ENCODE measurements at places on chromosomes 7 and 10.

GRCh38 chr7:72493850-72494661, 81.9 kb upstream of the CALN1 start:
- peak; percentile 3 for DNase-seq

DNA sequence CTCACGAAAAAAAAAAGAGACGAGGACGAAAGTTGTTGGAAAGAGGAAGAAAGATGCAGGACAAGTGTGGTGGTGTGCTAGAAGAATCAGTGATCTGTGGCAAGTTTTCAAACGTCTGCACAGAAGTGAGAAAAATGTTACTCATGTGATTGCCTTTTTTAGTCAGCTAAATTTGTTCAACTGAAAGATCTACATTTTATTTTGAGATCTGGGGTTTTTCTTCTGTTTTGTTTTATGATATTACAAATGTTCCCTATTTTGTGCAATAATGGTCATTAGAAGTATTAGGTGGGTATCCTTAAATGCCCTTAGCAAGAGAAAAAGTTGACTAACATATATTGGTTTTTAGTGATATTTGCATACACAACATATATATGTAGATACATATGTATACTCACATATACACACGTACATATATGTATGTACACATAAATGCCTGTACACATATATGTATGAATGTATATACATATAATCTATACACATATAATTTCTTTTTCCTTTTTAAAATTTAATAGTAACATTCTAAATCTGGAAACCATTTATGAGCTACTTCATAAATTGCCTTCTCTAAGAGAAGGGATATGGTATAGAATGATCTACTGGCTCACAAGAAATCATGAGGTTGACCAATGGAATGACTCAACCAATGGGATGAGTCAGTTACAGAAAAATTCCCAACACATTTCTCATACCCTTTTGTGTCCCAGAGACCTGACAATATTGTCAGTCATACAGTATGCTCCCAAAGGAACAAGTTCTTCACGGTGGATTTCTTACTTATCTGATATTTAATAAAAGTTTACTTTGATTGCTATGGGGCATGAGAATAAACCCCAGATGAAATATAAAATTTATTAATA, 38.4 kb downstream of the SLC39A12 start:
- no peak for DNase-seq

GRCh38 chr10:48789486-48790456, 105.1 kb downstream of the WDFY4 start:
- DNase-seq = no peak

DNA sequence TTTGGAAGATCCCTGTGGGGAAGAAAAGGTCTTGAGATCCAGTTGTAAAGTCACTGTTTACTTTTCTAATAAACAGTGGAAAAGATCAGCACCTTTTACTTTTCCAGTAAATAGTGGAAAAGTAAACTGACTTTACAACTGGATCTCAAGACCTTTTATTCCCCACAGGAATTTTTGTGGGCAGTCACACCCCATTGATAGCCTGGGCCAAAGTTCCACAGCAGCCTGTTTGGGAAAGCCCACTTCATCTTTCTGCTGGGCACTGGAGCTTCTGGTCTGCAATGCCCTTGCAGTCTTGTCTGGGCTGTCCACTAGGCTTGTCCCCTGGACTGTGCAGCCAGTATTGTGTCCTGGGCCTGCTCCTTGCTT, 50.2 kb downstream of the ADCY1 start:
- no peak for DNase-seq

DNA sequence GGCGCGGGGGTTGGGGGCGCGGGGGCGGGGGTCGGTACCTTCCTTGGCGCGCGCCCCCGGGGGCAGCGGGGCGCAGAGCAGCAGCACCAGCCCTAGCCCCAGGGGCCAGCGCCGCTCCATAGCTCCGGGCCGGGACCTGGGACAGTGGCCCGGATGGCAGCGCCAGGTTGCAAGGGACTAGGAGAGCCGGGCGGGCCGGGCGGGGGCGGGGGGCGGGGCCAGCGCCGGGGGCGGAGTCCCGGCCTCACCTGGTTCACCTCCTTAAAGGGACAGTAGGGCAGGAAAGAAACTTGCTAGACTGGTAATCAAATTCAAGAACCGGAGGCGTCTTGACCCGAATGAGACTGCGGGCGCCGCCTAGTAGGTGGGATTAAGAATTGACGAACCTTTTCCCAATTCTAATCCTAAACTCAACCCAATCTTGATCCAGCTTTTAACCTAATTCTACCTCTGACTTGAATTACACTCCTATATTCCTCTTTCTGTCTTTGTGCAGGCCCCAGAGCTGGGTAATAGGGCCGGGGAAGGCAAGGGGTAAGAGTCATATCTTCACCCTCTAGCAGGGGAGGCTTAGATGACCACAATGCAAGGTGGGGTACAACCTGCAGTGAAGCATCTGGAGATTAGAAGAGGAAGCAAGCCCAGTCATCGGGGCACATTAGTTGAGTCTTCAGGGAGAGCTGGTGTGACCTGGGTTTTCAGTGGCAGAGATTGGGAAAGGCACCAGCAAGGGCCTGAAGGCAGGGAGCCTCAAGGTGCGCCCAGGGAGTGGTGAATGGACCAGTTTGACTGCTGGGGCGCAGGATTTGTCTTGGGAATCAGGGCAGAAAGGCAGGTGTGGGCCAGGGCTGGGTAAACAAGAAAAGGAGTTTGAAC, at the start of gene EPHA1:
Gene EPHA1, minus strand, starts transcription at position 171 of the 876 bp plus-strand sequence. Its CDS starts 51 bp downstream, at position 120.
- peak; percentile 59 for DNase-seq

DNA sequence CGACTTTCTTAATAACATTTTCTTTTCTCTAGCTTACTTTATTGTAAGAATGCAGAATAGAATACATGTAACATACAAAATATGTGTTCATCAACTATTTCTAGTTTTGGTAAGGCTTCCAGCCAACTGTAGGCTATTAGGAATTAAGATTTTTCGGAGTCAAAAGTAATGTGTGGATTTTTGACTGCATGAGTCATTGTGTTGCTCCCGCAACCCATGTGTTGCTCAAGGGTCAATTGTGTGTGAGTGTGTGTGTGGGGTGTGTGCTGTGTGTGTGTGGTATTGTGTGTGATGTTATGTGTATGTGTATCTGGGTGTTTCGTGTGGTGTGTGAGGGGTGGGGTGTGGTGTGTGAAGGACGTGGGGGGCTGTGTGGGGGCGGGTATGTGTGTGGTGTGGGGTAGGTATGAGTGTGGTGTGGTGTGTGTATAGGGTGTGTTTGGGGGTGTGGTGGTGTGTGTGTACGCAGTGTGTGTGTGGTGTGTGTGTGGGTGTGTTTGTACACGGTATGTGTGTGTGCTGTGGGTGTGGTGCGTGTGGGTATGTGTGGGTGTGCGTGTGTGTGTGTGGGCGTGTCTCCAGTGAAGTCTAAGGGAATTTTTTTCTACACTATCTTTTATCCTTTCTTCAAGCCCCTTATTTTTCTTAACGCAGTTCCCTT, 60.5 kb downstream of the RSU1 start:
- no peak for DNase-seq

GRCh38 chr10:1117651-1118050, 61.5 kb downstream of the WDR37 start:
- DNase-seq = no peak

GRCh38 chr7:23594879-23595604, 2.1 kb upstream of the CCDC126 start:
- no peak for DNase-seq

- DNase-seq = no peak
These were observed 55.6 kb downstream of the CHST15 start for GRCh38 chr10:124037784-124038183.

GRCh38 chr10:69123306-69123746, 652 bp upstream of the VPS26A start:
- no peak for DNase-seq

- no peak for DNase-seq
These were observed 54.3 kb upstream of the SGCE start for GRCh38 chr7:94710256-94710655.

GRCh38 chr10:73905256-73906020, 5.5 kb upstream of the PLAU start:
- no peak for DNase-seq

GRCh38 chr7:131683536-131684125, 127.2 kb upstream of the PODXL start:
- DNase-seq = no peak
